ENCODE measurements at places on chromosomes 1 and 21. TPM values are rescaled to one million over a fixed set of nuclear protein-coding genes. Genes with fewer than 3 reads are reported as not detected.

Gene WDR64
- not detected for total RNA-seq

Gene AIRE
- total RNA-seq = not detected

Gene FCN3
- not detected for total RNA-seq

Gene ST6GALNAC3
- total RNA-seq = 19.4 TPM

Gene TRIM58
- total RNA-seq = 1.6 TPM

Gene S100A1
- not detected for total RNA-seq

DNA sequence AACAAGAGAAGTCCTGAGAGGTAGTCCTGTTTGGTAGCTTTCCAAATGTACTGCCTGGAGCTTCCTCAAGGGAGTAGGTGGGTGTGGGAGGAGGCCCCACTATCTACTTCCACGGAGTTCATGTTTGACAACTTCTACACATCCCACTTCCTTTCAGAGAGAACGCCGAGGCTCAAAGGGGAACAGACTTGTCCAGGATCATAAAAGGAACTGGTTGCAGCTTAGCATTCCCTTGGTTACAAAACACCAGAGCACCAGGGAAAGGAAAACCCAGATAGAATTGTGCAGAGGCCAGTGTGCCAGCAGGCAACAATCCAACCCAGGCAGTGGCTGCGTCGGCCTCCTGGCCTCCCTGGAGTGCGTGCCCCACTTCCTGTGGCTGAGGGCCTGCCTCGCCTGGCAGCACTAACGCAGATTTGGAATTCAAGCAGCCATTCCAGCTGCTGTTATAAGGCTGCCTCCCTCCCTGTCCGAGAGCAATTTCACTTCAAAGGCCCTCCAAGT lies 4.2 kb upstream of the RAP1GAP start:
- DNase-seq = no peak

GRCh38 chr1:157702308-157702825 lies 1.8 kb upstream of the FCRL3 start:
- DNase-seq = no peak

DNA sequence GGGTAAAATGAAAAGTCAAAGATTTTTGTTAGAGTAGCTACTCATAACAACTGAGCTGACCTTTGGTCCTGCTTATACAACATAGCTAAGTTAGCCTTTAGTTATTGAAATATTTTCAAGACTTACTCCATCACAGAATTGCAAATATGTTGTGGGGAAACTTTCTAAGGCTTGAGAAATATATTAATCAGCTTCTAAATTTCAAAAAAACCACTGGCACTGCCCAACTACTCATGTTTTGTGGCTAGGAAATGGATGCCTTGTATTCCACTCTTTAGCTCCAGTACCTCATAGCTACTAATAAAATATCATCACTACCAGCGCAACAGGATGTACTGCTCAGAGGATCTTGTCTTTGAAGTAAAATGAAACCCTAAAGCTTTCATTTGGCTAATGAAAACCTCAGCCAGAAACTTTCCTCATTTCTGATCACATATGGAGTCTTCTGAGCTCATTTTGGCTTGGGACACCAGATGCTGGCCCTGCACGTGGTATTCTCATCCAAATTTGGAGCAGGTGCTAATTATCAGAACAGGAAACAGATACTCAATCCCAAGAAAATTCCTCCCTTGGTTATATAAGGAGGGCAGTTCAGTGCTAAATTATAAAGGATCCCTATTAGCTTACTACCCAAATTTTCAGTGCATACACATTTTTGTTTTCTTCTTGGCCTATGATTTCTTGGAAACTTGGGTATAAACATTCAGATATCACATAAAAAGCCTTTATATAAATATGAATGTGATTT lies 690.7 kb downstream of the ADGRL2 start:
- DNase-seq = no peak

- no peak for DNase-seq
These were observed 6.4 kb upstream of the CSF1 start for GRCh38 chr1:109904105-109904817.

GRCh38 chr1:74593887-74594866 lies 79.4 kb downstream of the ERICH3 start:
- no peak for DNase-seq

DNA sequence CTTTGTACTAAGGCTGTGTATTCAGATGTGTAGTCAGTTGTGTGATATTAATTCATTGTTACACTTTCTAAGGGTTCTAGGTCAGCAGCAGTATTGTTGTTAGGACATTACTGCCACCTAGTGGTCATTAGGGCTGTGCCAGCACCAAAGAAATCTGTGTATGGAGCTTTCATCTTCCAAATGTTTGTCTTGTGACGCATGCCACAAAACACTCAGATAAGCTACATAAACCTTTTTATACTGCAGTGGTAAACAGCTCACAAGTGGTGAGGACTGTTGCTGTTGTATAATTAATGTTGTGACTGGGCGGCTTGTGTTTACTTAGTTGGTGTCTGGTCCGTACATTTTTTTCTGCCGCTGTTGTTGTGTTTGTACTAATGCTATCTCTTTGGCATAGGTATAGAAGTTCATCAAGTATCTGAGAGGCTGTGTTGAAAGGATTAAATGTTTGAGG lies 51.7 kb downstream of the S1PR1 start:
- DNase-seq = peak; percentile 49

DNA sequence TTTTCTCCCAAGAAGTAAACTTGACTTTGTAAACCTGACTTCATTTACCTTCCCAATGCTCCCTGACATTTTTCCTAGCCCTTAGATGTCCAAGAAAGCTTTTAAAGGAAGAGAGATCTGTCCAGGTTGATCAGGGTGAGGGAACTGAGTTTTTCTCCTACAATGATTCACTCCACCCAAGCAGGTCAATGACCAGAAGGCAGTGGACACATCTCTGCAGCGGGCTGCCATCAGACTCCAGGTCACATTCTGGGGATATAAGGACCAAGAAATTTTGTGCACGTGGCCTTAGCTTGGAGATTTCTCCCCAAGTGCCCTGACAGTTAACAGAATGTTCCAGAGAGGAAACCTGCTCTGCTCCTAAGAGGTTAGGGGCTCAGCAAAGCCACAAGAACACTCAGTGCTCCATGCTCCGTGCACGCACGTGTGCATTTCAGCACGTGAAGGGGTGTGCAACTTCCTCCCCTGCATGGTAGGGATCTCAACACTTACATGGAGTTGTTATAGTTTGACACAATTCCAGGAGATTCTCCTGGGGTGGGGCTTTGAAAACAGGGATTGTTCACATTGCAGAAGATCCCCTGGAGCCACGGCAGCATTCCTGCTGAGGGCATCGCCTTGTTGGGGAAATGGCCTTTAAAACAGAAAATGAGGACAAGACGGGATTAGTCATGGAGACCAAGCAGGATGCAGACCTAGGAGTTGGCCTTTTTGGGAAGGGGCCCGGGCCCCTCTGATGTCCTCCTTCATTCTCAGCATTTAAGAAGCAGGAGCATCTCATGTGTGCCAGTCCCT lies 9.8 kb downstream of the ABCA4 start:
- no peak for DNase-seq

- DNase-seq = no peak
These were observed 17.2 kb downstream of the LY9 start for GRCh38 chr1:160813215-160813614.

GRCh38 chr1:118254001-118254400 lies 69.0 kb upstream of the SPAG17 start:
- DNase-seq = no peak

DNA sequence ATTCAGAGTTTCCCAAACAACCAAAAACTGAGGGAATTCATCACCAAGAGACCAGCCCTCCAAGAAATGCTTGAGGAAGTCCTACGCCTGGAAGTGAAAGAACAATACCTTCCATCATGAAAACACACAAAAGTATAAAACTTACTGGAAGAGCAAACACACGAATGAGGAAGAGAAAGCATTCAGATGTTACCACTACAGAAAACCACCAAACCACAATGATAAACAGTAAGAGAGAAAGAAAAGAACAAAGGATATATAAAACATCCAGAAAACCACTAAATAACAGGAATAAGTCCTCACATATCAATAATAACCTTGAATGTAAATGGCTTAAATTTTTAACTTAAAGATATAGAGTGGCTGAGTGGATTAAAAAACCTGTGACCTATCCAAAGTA lies 58.5 kb upstream of the BCL10 start:
- no peak for DNase-seq
